Ureter (tissue), 1 donor: ENCODE measurements at places on chromosomes 13 and 19.
A peak's percentile ranks its signal among the peaks of the same experiment; 100 is the strongest.

DNA sequence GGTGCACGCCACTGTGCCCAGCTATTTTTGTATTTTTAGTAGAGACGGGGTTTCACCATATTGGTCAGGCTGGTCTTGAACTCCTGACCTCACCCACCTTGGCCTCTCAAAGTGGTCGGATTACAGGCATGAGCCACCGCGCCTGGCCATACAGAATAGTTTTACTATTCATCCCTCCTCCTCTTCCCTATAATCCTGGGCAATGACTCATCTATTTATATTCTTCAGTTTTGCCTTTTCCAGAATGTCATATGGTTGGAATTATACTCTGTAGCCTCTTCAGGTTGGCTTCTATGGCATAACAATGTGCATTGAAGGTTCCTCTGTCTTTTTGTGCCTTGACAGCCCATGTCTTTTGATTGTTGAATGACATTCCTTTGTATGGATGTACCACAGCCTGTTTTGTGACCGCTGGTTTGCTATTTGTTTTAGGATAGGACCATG is 22.2 kb upstream of the LRP3 start:
- no peak for DNase-seq

DNA sequence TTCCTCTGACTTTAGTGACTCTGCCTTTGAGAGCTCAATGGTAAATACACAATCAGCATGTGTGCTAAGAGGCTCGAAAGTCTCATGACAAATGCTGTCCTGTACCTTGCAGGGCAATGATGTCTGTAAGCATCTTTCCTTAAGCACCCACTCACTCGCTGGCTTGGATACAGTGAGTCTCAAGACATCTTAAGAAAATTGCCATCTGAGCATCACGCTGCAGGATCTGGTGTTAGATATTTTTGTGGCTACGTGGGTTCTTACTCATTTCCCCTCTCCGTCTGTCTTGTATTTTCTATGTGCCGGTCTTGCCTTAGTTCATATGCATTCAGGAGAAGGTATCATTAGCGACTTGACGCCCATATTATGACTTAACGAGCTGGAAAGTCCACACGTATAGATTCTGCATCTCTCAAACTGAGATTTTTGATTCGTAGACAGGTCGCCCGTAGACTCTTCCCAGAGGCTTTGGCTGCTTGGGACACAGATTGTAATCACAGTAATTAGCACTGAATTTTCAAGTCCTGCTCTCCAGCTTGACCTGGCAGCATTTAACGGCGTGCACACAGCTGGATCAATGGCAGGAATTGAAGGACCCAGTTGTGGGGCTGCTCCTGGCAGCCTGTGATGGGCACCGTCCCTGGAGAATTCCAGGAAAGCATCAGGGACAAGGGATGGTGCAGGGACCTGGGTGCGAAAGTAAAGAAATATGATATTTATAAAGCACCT is 231.2 kb downstream of the ZIC5 start:
- no peak for DNase-seq

- DNase-seq: no peak
Observed at GRCh38 chr13:40506592-40507446, 159.6 kb downstream of the FOXO1 start.

DNA sequence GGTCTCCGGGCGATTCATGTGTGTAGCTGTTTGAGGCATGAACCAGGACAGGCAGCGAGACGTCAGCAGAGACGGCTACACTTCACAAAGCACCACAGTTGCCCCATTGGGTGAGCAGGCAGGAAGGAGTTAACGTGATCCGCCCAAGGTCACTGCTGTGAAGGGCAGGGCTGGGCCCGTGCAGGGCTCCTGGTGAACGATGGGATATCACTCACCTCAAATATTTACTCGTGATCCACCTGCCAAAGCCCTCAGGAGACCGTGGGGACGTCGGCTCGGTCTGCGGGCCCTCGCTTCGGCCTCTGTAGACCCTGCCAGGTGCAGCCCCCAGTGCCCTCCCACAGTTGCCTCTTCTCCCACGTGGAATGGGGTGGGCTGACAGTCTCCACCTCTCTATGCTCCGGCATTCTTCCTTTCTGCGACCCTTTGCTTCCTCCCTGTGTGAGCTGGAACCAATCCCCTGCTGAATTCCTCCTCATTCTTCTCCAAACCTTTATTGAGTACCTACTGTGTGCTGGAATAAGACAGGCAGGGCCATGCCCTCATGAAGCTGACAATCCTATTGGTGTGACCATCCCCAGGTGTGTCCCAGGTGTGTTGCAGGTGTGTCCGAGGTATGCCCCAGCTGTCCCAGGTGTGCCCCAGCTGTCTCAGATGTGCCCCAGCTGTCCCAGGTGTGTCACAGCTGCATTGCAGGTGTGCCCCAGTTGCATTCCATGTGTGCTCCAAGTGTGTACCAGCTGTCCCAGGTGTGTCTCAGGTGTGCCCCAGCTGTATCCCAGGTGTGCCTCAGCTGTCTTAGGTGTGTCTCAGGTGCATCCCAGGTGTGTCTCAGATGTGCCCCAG is 2.0 kb upstream of the GRK1 start:
- no peak for DNase-seq

DNA sequence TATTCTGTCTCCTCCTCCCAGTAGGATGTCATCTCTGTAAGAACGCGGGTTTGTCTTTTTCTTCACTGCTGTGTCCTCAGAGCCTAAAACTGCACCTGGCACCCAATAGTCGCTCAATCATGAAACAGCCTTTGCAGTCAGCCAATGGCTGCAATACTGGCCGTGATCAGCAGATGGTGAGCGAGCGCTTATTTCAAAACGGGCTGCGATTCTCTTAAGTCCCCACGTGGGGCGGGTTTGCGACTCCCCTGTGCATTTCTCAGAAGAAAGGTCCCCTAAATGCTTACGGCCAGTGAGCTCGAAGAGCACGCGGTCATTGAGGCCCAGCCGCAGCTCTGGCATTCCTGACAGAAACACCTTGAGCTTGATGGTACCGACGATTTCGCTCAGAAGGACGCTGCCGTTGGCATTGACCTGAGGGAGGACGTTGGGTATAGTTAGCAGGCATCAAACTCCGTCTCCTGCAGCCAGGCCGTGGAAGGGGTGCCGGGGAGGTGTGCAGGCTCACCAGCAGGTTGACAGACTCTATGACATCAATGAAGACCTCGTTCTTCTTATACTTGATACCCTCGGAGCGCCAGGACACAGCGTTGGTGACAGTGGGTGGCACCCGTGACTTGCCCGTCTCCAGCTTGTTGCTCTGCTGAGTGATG is 6.0 kb downstream of the AP1M2 start:
- DNase-seq: peak; percentile 89

GRCh38 chr19:38898788-38899446 is 501 bp downstream of the SIRT2 start:
- DNase-seq: no peak

DNA sequence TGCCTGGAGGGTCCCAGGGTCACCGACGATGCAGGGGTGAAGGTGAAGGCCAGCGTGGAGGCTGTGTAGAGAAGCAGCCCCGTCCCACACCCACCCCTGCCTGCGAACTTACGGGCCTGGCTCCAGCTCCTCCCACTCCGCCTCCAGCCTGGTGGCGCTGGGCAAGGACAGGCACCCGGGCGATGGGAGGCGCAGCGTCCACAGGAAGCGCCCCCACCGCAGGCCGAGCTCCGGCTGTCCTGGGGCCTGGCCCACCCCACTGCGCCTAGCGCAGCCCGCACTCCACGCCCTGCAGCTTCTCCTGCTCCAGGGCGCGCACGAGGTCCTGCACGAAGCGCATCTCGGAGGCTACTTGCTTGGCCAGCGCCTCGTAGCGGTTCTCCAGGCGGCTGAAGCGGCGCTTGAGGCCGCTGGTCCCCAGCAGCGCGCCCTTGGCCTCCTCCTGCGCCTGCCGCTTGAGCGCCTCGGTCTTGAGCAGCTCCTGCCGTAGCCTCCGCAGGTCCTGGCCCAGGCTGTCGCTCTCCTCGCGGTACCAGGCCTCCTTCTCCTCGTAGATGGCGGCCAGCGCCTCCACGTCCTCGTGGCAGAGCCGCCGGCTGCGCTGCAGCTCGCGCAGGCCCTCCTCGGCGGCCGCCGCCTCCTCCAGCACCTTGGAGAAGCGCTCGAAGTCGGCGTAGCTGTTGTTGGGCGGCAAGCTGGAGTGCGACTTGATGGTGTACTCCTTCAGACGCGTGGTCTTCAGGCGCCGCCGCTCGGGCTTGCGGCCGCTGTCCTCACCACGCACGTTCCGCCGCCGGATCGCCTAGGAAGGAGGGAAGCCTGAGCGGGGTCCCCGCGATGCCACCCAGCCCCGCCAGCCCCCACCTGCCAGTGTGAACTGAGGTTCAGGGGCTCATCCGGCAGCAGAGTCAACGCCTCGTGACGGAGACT is 11.8 kb downstream of the DAPK3 start:
- DNase-seq: no peak

GRCh38 chr19:18219911-18220631 is 6.2 kb downstream of the PDE4C start:
- no peak for DNase-seq

GRCh38 chr13:62537593-62537992 is 1121.9 kb upstream of the PCDH20 start:
- no peak for DNase-seq

GRCh38 chr13:73754727-73755292 is 379.4 kb downstream of the KLF12 start:
- DNase-seq: peak; percentile 47

DNA sequence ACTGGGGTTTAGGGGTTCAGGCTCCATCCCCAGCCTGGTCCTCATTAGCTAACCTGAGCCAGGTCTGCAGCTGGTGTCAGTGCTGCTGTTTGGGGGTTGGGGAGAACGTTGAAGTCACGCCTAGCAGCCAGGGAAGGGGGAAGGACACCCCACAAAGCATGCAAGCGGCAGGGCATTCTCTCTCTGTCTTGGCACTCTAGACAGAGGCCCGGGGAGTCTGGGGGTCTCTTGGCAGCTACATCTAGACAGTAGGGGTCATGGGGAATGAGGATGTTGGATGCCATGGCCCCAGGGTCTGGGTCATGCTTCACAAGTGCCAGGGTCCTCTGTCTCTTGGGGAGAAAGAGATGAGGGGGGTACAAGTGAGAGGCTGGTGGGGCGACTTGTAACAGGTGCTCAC is 2.6 kb downstream of the ERICH4 start:
- no peak for DNase-seq

GRCh38 chr19:42250666-42251531 is 4.0 kb downstream of the ERF start:
- DNase-seq: no peak

DNA sequence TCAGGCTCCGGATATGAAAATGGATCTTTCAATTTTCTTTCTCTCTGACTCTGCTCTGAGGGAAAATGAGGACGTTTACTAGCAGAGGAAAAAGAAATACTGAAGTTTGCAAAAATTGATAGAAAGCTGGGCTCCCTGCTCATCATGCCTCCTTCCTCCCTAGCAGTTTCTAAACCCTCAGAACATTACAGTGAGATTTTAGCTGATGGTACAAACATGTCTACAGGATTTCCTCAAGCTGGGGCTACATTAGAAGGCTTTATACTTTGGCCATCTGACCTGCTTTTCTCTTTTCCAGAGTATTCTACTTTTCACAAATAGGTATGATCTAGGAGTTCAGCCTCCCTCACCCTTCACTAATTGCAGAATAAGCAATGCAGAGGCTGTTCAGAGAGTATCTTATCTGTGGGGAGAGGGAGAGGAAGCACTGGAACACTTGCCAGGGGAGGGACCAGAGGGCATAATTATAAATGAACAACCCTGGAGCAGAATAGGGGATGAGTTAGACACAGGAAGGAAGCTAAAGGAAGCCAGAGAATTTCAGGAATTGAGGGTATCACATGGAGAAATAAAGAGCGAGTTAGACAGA is 30.0 kb downstream of the CEACAM1 start:
- DNase-seq: no peak

GRCh38 chr13:102401265-102401664 is 583 bp downstream of the FGF14 start:
- DNase-seq: no peak

DNA sequence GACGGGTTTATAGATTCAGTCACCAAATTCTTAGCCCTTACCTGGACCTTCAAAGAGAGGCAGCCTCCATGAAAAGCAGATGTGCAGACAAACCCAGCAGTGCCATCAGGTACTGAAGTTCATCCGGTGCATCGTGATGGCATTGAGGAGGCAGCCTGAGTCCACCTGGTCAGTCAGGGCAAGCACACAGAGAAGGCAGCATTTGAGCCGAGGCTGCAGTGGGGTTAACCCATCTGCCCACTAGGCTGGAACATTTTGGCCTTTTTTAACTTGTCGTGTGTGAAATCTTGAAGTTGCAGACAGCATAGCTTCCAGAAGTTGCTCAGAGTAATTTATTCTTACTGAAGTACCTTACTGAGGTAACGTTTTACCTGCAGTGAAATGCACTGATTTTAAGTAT is 4.9 kb downstream of the LMO7 start:
- DNase-seq: no peak

GRCh38 chr13:42553098-42554046 is 20.6 kb upstream of the TNFSF11 start:
- DNase-seq: no peak

- DNase-seq: no peak
Observed at GRCh38 chr13:85236413-85236812, 562.8 kb downstream of the SLITRK6 start.

DNA sequence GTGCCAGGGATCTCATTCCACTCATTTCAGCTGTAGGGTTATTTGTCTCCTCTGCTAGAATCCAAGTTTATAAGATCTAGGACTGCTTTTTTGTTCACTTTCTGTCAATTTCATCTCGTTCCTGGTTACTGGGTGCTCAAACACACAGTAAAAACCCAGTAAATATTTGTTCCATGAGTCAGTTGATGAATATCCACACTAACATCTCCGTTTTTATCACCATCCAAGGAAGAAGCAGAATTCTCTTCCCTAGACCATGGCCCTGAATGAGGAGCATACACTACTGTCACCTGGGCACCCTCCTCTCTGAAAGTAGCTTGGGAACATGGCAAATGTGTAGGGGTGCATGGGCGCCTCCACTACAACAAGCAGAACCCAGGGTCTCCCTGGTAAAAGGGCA is 390.8 kb downstream of the FOXO1 start:
- DNase-seq: no peak

DNA sequence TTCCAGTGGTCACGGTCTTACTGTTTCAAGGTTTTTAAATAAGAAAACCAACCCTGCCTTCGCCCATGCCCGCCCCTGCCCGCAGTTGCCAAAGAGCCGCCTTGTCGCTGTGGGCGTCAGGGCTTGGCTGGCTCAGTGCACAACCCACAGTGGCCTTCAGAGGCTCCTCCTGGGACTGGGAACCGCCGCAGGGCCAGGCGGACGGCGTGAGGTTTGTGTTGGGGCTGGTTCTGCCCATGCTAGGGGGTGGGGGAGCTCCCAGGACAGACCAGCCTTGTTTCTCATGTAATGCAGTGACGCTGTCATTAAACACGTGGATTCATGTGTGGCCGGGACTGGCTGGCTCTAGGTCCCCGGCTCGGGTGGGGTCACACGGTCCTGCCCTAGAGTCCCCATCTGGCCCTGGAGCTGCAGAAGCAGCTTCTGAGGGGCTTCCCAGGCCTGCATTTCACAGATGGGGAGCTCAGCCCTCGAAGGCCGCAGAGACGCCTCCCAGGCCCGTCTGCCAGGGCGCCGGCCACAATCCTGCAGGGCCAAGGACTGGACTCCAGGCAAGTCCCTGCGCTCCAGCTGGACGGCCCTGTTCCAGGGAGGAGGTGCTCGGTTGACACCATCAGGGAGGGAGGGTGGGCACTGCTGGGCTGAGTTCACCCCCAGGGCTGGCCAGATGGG is 2.4 kb upstream of the TEKTIP1 start:
- DNase-seq: no peak
